A549 (cell line): ENCODE measurements at places on chromosomes 5 and 9.

DNA sequence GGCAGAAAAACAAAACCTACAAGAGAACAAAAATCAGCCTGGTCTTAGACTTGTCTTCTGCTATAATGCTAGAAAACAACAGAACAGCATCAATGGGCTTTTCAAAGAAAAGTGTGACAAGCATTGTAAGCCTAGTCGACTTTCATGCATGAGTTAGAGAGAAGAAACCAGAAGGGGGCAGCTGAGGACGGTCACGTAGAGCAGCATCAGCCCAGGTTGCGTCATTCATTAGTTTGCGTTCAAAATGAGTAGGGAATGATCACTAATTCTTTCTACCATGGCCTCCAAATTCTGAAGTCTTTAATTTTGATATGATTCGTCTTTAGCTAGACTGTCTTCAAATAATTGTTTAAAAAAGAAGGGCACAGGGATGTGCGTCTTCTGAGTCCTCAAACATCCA lies 4.7 kb upstream of the ISCA1 start:
- peak; percentile 13 for DNase-seq

DNA sequence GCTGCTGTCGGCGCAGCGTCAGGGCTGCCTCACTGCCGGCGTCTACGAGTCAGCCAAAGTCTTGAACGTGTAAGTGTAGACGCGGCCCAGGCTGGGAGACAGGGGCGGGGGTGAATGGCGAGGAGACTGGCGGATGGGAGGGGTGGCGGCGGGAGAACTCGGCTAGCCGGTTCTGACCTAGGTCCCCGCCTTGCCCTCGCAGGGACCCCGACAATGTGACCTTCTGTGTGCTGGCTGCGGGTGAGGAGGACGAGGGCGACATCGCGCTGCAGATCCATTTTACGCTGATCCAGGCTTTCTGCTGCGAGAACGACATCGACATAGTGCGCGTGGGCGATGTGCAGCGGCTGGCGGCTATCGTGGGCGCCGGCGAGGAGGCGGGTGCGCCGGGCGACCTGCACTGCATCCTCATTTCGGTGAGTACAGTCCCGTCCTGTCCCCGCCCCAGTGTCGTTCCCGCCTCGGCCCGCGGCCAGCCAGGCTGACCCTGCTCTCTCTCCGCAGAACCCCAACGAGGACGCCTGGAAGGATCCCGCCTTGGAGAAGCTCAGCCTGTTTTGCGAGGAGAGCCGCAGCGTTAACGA lies 745 bp downstream of the GADD45G start:
- DNase-seq: no peak

- no peak for DNase-seq
These were observed 21.0 kb upstream of the NPR3 start for GRCh38 chr5:32690153-32690552.

DNA sequence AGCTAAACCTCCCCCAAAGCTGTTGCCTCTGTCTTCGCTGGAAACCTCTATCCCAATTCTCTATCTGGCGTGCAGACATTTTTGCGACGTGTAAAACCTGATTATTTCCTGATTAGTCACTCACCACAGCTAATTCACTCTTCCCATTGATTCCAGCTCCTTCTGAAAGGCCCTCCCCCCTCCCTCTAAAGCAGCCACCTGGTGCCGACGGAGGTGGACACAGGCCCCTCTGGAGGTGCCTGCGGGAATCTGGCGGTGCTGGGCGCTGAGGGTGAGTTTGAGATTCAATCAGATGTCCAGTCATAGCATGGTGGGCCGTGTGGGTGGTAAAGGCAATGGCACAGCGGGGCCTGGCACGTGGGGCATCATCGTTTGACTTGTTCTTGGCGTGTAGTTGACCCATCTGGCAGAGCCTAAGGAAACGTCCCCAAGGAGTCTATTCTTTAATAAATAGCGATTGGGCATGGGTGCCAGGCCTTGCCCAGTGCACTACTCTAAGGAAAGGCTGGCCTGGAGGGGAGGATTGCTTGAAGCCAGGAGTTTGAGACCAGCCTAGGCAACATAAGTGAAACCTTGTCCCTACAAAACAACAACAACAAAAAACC lies 271.1 kb upstream of the MVB12B start:
- no peak for DNase-seq

DNA sequence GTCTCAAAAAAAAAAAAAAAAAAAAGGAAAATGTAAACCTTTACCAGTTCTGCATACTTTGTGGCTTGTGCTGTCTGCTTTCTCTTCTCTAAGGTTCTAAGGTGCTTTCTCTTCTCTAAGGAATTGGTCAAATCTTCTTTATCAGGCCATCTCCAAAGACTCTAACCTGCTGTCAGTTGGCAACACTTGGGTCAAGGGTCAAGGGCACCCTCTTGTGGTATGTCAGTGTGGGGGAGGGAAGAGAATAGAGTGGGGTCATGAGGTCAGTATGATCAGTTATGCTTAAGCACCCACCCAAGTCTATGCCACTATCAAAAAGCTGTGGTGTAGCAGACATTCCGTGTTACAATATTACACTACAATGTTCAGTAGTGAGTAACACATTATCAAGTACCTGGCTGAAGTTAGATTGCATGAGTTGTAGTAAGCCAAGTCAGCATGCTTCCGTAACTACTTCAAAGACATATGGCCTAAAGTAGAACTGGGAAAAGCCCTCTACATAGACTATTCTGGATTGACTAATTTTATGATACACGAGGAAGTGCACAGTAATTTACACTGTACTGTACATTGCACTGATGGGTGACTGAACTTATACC lies 25.0 kb upstream of the CCL28 start:
- DNase-seq: no peak

DNA sequence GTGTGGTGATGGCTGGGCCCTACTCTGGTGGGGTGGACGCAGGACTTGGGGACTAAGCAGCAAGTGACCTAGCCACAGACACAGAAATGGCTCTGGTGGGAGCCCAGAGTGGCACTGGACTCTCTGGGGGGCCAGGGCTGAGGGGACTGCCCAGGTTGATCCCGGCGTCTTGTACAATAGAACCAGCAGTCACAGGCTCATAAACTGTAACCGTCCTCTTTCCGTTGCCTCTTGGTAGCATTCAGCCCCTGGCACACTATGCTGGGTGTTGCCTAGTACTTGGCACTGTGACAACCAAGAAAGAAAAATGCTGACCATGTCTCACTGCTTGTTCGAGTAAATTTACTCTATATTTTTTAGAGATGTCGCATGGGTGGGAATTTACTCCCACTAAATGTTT lies 80.5 kb downstream of the DAB2IP start:
- DNase-seq: no peak

DNA sequence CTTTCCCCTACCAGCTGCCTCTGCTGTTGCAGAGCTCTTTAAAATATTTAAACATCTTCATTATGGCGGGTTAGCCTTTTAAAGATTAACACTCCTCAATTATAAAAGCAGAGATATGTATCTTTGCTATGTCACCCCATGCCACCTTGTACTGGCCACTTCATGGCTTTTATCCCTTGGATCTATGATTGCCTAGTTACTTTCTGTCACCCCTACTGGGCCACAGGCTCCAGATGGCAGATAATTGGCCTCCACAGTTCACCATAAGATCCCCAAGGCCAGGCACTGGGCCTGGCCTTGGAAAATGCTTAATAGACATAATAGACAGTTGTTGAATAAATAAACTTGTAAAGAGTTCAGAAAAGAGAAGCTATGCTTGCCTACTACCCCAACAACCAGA lies 142.0 kb upstream of the SHB start:
- no peak for DNase-seq

DNA sequence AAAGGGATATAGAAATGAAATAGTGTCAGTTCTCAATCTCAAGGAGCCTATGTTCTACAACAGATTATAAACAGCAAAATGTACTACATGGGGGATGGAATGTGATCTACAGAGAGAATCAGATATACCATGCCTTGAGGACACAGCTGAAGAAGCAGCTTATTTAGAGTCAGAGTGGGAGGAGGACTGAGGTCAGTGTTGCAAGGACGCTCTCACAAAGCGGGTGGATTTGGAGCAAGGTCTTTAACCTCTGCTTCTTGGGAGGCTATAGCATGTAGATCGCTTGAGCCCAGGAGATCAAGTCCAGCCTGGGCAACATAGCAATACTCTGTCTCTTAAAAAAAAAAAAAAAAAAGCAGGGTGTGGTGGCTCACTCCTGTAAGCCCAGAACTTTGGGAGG lies 32.8 kb upstream of the PLIN2 start:
- DNase-seq: no peak

DNA sequence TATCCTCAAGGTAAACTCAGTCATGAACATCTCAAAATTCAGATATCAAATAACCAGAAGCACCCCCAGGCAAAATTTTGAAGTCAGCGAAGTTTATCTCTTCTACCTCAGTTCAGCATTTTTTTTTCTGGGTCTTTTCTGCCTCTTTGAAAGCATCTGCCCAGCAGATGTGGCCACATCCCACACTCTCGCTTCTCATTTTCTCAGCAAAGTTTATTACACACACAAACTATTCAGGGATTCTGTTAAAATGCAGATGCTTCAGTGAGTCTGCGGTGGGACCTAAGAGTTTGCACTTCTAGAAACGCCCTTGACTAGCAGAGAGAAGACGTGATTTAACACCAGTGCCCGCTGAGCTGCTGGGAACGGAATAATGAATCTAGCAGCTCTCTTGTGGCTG lies 19.3 kb downstream of the RASEF start:
- no peak for DNase-seq

DNA sequence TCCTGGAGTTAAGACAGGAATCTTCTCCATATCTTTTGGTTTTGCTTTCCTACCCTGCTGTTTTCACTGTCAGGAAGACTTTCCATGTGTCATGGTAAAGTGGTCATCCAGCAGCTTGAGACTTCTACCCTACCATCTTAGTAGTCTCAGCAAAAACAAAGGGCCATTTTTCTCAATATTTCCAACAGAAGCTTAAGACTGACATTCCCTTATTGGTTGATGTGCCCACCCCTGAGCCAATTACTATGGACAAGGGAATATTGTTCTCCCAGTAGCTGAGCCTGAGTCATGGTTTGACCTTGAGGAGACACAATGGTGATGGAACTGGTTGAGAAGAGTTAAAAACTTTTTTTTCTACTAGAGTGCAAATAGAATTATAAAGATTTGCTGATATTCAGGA lies 105.6 kb downstream of the CSNK1G3 start:
- no peak for DNase-seq

DNA sequence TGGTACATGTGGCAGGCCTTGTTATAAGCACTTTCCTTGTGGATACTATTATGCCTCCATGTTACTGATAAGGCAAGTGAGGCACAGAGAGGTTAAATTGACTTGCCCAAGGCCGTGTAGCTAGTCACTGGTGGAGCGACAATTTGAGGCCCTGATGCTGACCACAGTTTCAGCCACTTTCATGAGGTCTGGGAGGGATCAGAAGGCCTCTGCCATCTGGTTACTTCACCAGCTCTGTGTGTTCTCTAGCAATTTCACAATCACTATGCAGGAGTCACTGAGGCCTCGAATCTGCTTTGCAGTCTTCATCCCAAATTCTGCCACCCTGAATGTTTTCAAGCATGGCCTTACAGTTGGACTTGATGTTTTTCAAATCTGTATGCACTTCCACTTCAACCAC lies 9.1 kb downstream of the LRRC70 start:
- DNase-seq: no peak

DNA sequence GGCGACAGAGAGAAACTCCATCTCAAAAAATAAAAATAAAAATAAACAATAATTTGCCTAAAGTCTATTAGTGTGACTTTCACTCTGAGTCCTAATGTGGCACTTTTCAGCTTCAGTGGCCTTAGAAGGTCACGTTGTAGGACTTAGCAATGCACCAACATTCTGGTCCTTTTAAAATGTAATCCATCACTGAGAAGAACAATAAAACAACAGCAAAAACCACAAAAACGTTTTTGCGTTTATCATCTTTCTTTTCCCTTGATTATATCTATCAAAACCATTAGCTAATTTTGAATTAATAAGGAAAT lies 190.1 kb upstream of the ZNF608 start:
- no peak for DNase-seq

DNA sequence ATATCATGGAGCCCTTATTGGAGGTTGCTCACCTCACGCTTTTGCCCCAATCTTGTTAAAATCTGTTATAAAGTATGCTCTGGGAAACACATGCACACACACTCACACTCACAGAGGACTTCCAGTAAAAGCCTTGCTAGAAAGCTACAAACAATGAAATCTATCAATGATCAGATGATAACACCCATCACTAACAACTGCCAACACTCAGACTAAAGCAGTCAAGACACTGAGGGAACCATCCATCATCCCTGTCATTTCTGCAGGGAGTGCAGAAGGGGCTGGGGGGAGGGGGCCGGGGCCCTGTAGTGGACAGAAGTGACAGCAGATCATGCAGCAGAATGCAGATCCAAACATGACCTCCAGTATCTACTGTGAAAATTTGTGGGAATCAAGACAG lies 179.1 kb downstream of the AOPEP start:
- DNase-seq: no peak

DNA sequence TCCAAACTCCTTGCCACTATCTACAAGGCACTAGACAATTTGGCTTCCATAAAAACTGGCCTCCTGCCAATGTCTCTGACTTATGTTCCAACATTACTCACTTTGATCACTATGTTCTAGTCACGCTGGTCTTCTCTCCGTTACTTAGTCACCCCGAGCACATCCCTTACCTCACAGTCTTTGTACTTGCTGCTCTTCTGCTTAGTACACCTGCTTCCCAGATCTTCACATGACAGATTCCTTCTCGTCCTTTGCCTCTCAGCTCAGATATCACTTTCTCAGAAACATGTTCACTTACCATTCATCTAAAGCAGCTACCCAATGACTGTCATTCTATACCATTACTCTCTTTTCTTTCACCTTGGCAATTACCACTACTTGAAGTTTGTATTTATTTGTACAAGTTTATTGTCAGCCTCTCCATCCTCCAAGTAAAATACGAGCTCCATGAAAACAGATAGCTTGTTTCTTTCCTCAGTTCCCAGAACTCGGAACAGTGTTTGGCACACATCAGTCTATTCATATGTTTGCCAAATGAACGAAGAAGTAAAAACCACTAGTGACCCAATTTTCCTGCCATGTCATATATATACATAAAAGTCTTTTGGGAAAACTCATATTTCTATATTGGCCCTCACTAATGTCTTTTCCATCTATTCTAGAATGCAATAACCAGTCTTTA lies 5.9 kb upstream of the SLC22A5 start:
- peak; percentile 70 for DNase-seq
